ENCODE measurements at places on chromosomes 6 and 20. TPM values are rescaled to one million over a fixed set of nuclear protein-coding genes. Genes with fewer than 3 reads are reported as not detected.

GRCh38 chr6:159541296-159541695 is 151.7 kb downstream of the SOD2 start:
- DNase-seq = no peak

DNA sequence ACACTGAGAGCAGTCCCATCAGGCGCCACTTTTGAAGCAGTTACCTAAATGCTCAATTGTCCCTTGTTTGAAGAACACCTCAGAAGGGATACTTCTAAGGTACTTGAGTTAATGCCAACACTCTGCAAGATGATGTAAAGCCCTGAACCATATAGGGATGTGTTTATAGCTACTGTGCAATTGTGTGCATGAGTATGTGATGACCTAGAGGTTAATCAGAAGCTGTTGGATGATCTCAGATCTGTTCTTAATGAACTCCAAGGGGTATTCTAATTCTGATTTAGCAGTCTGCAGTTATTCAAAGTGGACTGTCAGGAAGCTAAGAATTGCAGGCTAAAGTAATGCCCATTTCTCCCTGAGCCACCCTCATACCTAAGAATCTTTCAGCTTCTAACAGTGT is 158.3 kb downstream of the TMEM242 start:
- no peak for DNase-seq

- no peak for DNase-seq
Observed at GRCh38 chr6:111184827-111185532, 97.7 kb downstream of the SLC16A10 start.

GRCh38 chr20:47559141-47559540 is 57.5 kb downstream of the NCOA3 start:
- no peak for DNase-seq

DNA sequence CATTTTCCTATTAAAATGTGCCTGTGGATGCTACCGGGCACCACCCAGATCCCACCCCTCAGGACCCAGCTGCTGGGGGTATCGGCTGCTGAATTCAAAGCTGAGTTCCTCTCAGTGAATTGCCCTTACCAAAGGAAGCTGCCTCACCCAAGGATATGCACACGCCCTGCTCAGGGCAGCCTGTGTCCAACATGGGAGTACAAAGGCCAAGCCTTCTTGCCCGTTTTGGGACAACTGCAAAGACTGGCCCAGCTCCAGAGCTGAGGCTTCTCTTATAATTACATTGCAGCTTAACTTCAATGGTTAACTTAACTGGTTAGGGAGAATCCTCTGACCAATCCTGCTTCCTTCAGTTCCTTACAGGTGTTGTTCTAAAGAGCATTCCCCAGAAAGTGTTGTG is 19.8 kb upstream of the FANCE start:
- DNase-seq = no peak

DNA sequence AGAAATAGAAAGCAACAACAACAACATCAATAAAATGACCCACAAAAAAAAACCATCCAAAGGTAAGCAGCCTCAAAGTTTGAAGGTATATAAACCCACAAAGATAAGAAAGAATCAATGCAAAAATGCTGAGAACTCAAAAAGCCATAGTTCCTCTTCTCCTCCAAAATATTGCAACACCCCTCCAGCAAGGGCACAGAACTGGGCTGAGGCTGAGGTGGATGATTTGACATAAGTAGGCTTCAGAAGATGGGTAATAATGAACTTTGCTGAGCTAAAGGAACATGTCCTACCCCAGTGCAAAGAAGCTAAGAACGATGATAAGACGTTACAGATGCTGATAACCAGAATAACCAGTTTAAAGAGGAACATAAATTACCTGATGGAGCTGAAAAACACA is 188.8 kb upstream of the BTBD3 start:
- DNase-seq = no peak

GRCh38 chr6:77011929-77012545 is 451.3 kb downstream of the HTR1B start:
- no peak for DNase-seq

The EPB41L1 gene
- 70.4 TPM for polyA plus RNA-seq

DNA sequence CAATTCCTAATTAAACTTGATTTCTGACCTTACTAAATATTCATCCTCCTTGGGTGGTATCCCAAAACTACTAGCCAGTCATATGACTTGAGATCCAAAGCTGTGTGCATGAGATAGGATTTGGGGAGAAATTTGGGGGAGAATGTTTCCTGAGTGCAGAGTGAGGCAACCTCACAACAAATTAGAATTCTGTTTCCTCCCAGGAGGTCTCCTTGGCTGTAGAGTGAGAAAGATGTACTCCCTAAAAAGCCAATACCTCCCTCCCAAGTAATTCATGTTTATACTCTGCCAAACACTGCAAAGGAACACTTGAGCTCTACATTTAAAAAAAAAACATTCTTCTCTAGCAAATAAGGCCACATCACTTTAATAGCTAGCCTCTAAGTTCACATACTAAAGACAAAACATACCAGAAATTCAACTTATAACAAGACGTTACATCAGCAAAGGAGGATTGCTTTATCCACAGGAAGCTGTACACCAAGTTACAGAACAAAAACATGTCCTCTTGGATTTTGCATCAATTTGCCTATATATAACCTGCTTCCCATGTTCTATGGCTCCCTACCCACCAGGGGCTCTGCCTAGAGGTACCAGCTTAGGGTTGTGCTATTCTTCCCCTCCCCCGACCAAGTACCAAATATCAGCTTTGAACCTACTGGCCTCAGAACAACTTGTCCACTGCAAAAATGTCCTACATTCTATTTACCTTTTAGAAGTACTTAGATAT is 15.4 kb upstream of the TMEM30A start:
- DNase-seq = no peak

GRCh38 chr6:102841060-102841459 is 1447.6 kb downstream of the GRIK2 start:
- peak; percentile 14 for DNase-seq

DNA sequence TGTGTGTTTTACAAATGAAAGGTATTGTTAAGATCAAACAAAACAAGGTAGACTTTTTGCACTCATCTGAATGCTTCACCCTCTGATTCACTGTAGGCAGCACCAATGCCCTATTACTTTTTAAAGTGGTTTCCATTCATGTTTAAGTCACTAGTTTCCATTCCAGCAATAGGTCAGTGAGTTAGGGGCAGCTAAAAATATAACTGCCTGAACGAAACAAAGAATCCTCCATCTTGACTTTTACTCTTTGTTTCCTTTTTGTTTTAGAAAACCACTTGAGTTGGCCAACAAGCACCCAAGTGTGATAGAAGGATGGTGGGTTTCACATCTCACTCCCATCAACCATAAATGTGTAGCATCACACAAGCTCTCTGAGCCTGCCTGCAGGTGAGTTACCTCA is 25.5 kb downstream of the CLIC5 start:
- no peak for DNase-seq

GRCh38 chr6:98358173-98358572 is 476.2 kb upstream of the POU3F2 start:
- no peak for DNase-seq

DNA sequence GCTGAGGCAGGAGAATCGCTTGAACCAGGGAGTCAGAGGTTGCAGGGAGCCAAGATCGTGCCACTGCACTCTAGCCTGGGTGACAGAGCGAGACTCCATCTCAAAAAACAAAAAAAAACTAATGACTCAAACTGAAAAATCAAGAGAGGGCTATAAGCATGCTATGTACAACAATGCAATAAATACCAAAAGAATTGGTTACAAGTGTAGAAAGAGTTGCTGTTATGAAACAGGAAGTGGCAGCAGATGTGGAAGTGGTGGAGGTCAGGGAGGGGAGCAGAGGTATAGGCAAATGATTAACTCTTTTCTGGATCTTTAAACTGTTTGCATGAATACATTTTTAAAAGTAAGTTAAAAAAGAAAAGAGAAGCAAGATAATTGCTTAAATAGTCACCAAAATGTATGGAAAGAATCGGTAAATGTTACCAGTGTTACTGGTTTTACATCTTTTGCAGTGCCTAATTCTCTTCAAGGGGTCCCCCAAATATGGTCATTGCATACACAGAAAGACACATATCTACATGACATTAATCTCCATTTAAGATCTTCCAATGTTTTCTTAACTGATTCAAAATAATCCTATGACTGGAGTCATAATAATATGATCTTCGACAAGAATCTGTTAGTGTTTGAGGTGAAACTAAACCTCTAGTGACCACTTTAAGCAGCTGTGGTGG is 15.0 kb downstream of the CALHM6 start:
- DNase-seq = no peak

- DNase-seq = no peak
Observed at GRCh38 chr6:163381118-163381756, 33.3 kb upstream of the QKI start.

- DNase-seq = no peak
Observed at GRCh38 chr20:2911200-2911599, 37.9 kb downstream of the PTPRA start.

The EFCAB8 gene
- 0.09 TPM for polyA plus RNA-seq

DNA sequence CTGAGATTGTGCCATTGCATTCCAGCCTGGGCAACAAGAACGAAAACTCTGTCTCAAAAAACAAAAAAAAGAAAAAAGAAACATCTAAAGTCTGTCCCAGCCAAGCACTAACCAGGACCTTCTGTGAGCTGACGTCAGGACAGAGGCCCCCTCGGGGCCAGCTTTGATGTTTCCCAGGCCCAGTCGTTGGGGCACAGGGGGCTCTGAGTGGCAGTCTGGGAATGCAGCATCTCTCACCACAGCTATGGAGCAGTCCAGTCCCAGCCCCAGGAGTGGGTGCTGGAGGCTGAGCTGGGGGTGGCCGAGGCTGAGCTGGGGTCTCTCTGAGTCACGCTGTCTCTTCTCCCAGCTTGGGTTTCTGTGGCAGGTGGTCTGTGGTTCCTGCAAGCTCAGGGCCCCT is 46.0 kb upstream of the SRF start:
- no peak for DNase-seq

The ABHD16B gene
- not detected for polyA plus RNA-seq

The ACTL10 gene
- polyA plus RNA-seq = 0.34 TPM

DNA sequence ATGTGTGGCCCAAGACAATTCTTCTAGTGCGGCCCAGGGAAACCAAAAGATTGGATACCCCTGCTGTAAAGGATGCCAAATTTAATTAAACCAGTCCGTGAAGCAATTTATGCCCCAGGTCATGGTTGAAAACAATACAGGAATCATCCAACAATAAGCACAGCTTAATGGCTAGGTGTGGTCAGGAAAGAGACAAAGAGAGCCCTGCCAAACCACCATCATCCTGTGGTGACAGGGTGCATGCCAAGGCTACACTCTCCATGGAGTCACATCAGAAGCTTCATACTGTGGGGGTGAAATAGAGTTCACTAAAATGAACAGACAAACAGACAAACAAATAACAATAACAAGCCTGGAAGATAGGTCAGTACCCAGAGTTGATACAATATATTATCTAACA is 62.7 kb downstream of the DZANK1 start:
- DNase-seq = no peak

The OR10C1 gene
- polyA plus RNA-seq = not detected

DNA sequence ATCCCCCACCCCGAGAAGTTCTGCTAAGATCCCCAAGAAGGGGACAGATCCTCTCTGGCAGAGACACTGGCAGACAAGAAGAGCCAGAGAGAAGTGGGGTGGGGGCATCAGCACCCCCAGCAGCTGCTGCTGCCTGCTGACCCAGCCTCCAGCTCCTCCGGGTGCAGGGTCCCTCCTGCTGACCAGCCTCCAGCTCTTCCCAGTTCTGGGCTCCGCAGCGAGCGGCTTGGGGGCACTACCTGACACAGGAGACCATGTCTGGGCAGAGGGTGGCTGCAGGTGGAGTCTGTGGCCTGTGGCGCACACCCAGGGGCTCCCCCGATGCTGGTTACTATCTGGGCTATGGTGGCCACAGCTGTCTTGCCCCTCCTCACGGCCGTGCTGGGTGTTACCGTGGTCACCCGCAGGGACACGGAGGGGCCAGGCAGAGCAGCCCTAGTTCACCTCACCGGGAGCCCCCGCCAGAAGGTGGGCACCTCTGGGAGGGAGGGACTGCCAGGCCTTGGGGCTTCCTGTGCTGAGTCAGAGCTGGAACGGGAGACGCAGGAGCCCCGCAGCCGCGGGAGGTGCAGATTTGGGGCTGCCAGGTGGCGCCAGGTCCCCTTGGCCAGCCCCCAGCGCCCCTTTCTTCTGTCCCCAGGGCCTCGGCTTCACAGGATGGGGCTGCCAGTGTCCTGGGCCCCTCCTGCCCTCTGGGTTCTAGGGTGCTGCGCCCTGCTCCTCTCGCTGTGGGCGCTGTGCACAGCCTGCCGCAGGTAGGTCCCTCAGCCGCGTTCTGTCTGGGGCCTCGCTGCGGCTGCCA is 630 bp downstream of the LIME1 start:
- no peak for DNase-seq

The PERP gene
- polyA plus RNA-seq = 28.5 TPM

DNA sequence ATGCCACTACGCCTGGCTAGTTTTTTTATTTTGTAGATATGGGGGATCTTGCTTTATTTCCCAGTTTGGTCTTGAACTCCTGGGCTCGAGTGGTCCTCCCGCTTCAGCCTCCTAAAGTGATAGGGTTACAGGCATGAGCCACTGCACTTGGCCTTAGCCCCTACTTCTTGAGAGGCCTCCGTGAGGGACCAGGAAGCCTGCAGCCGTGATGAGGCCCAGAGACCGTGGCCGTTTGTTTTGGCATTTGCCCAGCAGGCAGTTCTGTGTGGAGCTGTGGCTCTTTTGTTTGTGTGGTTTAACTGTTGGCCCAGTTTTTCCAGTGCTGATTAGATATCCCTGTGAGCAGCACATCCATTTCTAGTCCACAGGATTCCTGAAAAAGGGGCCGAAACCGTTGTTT is 39.8 kb downstream of the SRSF3 start:
- DNase-seq = no peak

The TTK gene
- polyA plus RNA-seq = 24.9 TPM

The AKAP12 gene
- polyA plus RNA-seq = 165 TPM

The LY86 gene
- polyA plus RNA-seq = 1.2 TPM

DNA sequence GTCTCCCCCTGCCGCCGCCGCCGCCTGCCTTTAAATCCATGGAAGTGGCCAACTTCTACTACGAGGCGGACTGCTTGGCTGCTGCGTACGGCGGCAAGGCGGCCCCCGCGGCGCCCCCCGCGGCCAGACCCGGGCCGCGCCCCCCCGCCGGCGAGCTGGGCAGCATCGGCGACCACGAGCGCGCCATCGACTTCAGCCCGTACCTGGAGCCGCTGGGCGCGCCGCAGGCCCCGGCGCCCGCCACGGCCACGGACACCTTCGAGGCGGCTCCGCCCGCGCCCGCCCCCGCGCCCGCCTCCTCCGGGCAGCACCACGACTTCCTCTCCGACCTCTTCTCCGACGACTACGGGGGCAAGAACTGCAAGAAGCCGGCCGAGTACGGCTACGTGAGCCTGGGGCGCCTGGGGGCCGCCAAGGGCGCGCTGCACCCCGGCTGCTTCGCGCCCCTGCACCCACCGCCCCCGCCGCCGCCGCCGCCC is 474 bp downstream of the CEBPB start:
- DNase-seq = peak; percentile 17

- DNase-seq = peak; percentile 54
Observed at GRCh38 chr20:10553326-10553984, 118.3 kb downstream of the SLX4IP start.

DNA sequence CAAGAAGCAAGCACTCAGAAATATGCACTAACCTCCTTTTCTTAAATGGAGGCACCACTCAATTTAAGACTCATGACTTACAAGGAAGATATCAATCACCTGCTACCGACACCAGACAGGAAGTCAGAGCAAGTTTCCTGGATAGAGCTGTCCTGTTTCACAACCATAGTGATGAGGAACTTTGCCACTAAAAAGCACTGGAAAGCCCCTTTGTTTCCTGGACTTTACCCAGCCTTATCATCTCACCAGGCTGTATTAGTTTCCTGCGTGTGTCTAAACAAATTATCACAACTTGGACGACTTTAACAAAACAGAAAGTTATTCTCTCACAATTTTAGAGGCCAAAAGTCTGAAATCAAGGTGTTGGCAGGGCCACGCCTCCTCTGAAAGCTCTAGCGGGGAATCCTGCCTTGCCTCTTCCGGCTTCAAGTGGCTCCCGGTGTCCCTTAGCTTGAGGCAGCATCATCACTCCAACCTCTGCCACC is 253.8 kb upstream of the STXBP5 start:
- no peak for DNase-seq
